NCI-H526 (cell line): ENCODE measurements at places on chromosomes 6 and 20.

DNA sequence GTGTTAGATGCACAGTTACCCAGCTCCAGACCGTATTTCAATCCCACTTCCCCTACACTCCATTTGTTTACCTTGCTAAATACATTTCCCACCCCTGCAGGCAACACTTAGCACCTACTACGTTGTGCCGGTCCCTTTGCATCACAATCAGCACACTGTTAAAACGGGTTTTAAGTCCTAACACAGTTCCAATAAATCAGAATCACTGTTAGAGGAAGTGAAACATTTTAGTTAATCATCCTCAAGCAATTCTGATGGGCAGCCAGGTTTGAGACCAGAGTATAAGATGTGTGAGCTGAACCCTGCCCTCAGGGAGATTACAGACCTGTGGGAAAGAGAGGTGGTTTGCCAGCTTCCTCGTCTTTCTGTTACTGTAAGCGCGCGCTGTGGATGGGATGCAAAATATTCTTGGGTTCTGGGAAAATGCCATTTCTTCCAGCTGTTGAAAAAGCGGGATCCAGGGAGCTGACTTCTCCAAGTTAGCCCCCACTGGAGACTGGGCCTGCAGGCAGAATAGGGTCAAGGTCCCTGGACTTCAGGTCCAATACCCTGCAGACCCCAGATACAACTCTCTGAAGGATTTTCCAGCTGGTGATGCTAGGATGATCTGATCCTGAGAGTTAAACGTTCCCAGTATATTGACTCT is 3.1 kb downstream of the ZCCHC3 start:
- DNase-seq: no peak

GRCh38 chr6:54018722-54019121 is 92.5 kb upstream of the MLIP start:
- DNase-seq: no peak

GRCh38 chr20:11091511-11091910 is 417.7 kb upstream of the JAG1 start:
- DNase-seq: no peak

GRCh38 chr6:156336089-156336488 is 441.1 kb upstream of the ARID1B start:
- peak; percentile 5 for DNase-seq

- DNase-seq: no peak
These were observed 78.6 kb upstream of the QKI start for GRCh38 chr6:163335671-163336545.

GRCh38 chr6:9334979-9335378 is 899.6 kb upstream of the SLC35B3 start:
- DNase-seq: no peak

DNA sequence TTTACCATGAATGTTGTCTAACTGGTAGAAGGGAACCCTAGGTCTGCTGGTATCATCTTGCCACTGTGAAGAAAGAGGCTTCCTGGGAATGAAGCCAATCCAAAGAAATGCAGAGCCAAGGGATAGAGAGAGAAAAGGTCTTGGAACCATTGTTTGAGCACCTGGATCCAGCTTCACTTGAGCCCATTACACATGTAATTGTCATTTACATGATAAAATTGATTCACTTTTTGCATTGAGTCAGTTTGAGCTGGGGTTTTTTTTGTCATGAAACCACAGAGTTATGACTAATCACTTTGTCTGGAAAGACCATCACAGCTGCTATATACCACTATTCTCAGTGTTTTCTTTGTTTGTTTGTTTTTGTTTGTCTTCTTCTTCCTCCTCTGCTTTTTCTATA is 112.3 kb downstream of the CBLN4 start:
- DNase-seq: no peak

GRCh38 chr20:4812216-4812615 is 90.5 kb downstream of the PRND start:
- no peak for DNase-seq

DNA sequence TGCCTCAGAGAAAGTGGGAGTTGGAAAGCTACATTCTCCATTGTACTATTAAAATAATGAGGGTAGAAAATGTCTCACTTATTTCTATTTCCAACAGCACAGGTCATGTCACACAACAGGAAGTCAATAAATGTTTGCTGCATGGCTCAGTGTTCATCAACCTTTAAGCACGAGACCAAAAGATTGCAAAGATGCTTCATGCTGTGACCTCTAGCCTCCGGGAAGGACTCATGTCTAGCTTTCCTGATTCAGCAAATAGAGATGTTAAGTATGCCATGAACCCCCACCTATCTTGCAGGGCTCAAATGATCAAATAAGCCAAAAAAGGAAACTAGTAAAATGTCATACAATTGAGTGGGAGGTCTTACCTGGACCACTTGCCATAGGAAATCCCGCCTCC is 57.4 kb downstream of the NCOA6 start:
- DNase-seq: no peak

GRCh38 chr6:30163090-30163917 is at the start of gene TRIM15:
Gene TRIM15 (plus strand): TSS chr6:30163546. CDS start chr6:30163685, 139 bp downstream.
- DNase-seq: peak; percentile 44

GRCh38 chr20:18811904-18812303 is 1.7 kb upstream of the SCP2D1 start:
- no peak for DNase-seq

- no peak for DNase-seq
These were observed 21.5 kb downstream of the VNN2 start for GRCh38 chr6:132736239-132736638.

GRCh38 chr6:143955971-143956370 is 52.1 kb downstream of the PLAGL1 start:
- no peak for DNase-seq

- no peak for DNase-seq
These were observed 82.1 kb downstream of the PHIP start for GRCh38 chr6:78995946-78996345.

DNA sequence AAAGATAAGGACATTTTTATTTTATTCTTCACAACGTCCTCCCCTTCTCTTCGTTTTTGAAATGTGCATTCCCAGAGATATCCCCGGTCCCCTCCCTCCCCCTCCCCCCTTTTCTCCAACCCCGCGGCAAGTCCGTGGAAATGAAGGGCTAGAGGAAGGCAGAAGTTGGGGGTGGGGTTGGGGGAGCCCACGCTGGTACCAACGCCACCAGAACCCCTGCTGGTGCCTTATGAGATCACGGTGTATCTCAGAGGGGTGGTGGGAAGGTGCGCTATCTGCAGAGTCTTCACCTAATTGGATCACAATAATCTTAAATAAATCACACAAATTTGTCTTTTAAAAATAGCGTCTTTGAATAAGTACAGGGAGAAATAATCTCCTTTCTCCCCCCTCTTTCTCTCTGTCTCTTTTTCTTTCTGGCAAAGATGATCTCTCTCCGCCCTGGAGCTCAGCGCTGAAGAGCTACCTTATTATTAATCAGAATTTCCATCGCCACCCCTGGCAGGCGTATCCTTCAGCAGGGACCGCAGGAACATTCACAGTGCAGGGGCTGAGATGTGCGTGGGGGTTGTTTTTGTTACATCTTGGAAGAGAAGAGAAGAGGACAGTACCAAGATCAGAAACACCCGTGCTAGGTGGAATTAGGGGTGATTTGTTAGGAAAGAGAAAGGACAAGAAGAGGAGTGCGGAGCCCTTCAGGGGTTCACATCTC is 915 bp downstream of the CLVS2 start:
- DNase-seq: peak; percentile 26

GRCh38 chr20:40599987-40600386 is 89.0 kb downstream of the MAFB start:
- no peak for DNase-seq

DNA sequence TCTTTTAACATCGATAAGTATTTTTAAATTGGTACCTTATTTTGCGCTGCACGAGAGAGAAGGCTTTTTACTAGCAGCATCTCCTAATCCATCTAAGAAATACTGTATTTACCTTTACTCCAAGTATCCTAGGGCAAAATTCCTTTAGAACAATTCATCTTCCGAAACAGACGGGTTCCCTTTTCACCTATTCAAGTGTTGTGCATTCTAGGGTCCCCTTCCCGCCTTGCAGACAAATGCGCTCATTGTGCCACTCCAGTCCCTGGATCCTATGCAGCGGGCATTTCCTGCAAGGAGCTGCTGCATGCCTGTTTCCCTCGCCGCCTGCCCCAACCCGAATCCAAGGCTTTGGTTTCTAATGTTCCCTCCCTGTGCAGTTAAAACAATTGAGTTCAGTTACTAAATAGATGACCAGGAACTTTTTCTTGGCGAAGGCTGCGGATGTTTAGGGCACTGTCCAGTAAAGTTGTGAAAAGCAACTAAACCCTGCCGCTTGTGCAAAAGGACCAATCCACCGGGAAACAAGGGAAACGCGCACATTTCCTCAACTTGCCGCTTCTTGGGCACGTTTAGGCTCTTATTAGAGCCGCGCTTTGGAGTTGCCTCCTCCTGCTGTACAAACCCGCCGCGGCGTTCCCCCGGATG is 556 bp upstream of the SCAF8 start:
- DNase-seq: peak; percentile 36

DNA sequence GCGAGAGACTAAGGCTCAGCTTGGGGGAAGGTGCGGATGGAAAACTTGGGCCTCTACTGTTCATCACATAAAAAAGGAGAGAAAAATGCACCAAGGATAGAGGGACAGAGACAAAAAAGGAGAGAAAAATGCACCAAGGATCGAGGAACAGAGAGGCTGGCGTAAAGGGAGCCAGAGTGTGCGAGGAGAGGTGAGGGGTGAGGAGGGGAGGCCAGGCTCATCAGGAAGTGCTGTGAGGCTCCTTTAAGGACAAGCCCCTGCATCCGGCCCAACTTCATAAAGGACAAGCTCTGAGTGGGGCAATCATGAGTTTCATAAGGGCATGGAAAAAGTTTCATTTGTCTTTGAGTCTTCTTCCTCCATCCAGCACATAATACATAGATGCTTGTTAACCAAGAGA is 117.2 kb upstream of the NXT1 start:
- DNase-seq: no peak

DNA sequence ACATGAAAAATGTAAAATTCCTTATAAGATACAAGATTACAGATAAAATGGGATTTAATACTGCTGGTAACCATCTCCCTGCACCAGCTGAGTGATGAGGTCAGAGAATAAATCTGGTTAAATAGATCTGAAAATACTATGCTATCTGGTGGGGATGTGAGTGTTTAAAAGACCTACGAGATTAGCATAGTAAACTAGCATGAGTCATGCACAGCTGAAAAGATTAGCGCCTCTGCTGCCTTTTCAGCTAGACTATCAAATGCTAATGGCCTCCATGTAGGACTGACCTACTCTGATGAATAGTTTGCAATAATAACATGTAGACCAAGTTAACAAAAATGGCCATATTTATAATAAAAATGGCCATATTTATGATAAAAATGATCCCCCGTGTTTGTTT is 553.3 kb downstream of the C6orf118 start:
- no peak for DNase-seq

- DNase-seq: no peak
These were observed 593.9 kb downstream of the CD109 start for GRCh38 chr6:74289884-74290283.

DNA sequence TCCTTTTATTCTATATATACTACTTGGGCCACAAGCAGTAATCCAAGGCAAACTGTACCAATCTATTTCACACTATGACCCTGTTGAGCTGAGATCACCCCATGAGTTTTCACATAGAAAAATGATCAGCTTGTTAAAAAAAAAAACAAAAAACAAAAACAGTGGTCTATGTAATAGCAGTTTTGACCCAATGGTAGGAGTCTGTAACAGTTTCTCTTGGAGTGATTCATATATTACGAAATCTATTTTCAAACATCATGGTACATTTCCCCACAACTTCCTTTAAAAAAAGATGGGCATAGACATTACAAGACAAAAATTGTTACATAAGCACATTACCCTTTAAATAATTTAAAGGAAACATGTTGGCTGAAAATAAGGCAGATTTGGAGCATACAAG is 78.1 kb downstream of the PRSS35 start:
- no peak for DNase-seq

GRCh38 chr6:170102582-170103481 is 188.0 kb downstream of the DLL1 start:
- DNase-seq: no peak

DNA sequence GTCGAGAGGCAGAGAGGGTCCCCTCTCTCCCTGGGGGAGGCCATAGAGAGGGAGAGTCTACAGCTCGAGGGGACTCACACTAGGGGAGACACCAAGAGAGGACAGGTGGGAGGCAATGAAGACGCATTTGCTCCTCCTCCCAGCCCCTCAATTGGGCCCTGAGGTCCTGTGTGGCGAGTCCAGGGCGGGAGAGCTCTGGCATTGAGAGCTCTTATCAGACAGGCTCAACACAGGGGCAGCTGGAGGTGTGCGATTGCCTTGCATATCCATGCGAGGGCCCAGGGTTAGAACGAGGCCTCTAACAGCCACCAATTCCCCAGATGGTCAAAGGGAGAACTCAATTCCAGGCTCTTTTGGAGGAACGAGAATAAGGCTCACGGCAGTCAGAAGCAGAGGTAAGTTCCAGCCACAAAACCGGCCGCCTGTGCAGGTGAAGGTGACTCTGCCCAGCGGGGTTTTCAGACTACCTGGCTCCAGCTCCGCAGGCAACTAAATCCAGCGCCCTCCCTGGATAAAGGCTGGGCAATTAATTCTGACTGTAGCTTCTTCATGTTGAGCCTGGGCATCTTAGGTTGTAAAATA is 94.0 kb upstream of the MPC1 start:
- DNase-seq: no peak

- DNase-seq: peak; percentile 16
These were observed 201.8 kb downstream of the JARID2 start for GRCh38 chr6:15447546-15448267.

DNA sequence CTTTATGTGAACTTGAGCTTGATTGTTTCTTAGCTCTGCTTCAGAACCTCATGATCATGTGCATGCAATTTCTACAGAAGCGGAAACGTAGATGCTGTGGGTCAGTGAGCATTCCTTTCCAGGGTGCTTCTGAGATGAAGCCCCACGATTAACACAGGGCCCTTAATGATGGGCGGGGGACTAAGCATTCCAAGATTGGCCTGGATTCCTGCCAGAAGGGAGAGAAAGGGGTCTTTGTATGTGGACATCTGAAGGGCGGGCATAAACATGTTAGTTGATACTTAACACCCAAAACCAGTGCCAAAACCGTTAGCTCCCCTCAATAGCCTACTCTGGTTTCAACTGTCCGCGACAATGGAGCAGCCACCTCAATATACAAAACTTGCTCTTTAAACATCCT is 46.9 kb upstream of the POU3F2 start:
- DNase-seq: no peak

DNA sequence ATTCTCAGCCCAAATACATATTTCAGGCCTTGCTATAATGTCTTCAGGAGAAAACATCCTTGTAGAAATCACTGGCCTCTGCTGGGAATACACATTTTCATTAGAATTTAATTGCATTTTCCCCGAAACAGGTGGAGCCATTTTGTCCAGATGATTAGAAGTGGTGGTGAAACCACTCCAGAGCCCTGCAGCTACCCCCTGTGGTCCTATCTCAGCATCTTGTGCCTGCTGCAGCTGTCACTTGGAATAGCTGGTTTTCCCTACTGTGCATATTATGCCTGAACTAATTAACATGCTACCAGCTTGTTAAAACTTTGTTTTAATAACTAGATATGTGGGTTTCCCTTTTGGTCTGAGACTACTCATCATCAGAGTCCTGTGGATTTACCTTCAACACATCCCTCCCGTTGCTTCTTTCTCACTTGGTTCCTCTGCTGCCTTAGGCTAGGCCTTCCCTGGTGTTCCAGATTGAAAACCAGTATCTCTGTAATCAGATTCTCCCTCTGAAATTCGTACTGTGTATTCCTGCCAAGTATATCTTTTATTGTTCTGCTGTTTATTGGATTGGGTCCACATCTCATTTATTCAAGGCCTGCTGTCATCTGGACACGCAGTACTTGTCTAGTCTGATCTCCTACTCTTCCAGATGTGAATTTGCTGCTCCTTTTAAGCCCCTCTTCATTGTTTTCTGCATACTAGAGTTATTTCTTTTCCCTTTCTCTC is 15.2 kb downstream of the DNAH8 start:
- DNase-seq: no peak
